AML-193 (cell line): ENCODE measurements at places on chromosomes 3 and 15.

DNA sequence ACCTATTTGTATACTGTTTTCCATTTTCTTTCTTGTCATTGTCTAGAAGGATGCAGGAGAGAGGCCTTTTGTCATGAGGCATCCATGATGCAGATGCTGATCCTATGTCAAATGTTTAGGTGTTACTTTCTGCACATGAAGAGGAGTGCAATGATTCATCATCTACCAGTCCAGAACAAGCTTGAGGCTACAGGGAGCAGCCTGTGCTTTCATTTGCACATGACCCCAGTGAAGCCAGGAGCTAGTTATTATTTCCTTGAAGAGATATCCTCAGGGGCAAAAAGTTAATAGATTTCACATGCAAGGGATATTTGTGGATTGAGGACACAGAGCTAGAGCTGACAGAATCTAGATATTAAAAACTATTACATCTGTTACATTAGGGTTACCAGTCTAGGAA is 204.4 kb upstream of the TGFBR2 start:
- no peak for DNase-seq

- DNase-seq, result peak; percentile 45
Measured at GRCh38 chr3:132325634-132326033, 8.4 kb downstream of the ACP3 start.

- DNase-seq, result no peak
Measured at GRCh38 chr15:59022188-59022587, 34.7 kb downstream of the RNF111 start.

- DNase-seq, result no peak
Measured at GRCh38 chr3:48268381-48268935, 27.6 kb downstream of the ZNF589 start.

DNA sequence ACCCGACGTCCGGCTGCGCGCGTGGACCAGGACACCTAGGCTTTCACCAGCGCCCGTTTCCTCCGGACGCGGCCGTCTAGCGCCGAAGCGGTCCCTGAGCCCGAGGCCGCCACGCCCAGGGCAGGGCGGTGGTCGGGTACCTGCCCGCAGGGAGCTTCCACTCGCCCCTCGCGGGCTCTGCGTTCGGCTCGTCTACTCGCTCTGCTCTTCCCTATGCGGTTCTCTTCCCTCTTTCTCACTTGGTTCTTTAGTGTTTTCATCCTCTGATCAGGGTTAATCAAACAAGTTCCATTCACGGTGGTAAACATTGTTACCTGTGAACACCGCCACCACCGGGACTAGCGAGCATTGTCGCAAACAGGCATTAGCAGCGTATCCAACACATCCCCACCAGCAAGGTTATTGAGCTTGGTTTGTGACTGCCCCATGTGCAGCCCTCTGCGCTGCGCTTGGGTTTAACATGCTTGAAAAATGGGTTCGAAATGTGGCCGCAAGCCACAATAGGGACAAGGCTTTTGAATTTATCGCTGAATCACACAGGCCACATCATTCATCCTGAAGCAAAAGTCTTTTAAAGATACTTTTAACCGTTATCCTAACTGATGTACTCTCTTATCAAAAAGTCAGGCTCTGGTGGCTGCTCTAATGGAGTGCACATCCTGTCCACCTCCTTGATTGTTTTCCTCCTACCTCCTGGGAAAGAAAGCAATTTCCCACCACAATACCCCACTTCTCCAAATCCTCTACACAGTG is 843 bp upstream of the CD47 start:
- DNase-seq, result no peak

DNA sequence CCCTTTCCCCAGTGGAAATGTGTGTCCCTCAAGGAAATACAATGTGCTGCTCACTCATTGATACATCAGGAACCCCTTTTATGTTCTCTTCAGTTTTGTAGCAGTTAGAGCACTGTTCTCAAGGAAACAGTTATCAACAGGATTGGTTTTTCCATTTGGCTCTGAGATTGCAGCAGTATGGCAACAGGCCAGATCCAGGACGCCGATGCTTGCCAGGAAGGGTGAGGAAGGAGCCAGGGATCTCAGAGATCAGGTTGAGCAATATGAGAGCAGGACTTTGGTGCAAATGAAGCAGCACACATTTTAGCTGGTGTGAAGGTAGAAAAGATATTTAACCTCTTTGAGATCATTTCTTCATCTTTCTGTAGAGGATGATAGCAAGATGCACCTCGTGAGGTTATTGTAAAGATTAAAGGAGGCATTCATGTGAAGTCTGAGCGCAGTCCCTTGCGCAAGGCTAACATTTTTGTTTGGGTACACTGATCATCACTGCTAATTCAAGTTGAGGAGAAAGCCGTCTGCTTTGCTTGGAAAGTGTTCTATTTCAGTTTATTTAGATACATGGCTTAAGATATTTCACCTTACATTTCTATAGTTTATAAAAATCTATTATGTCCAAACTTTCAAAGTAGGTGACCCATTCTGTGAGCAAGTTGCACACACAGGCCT is 68.5 kb downstream of the KCNH8 start:
- DNase-seq, result no peak

DNA sequence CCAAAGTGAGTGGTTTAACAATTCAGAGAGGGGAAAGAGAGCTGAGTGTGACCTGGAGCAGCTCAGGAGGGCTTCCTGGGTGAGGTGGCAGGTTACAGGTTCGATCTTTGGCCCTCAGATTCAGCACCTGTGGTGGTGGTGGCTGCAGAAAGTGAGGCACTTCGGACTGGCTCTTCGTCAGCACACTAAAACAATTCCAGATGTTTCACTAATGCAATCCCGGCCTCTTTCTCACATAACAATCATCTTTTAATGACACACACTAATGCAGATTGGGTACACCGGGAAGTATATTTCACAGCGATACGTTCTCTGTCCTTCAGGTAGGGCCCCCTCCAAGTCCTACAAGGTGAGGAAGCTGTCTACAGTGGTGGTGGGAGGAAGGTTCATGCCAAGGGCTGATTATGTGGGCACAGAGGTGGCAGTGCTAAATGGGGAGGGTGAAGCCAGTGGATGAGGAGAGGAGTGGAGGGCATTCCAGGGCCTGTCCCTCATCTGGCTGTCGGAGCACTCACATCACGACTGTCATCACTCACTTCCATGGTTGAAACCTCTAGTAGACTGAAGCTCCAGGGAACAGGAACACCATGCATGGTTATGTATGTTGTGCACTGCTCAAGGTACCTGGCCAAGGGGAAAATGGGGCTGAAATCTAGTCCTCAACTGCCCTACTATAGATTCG is 171.1 kb downstream of the RAB11A start:
- no peak for DNase-seq

- no peak for DNase-seq
Measured at GRCh38 chr15:48555241-48555881, 90.1 kb downstream of the FBN1 start.

DNA sequence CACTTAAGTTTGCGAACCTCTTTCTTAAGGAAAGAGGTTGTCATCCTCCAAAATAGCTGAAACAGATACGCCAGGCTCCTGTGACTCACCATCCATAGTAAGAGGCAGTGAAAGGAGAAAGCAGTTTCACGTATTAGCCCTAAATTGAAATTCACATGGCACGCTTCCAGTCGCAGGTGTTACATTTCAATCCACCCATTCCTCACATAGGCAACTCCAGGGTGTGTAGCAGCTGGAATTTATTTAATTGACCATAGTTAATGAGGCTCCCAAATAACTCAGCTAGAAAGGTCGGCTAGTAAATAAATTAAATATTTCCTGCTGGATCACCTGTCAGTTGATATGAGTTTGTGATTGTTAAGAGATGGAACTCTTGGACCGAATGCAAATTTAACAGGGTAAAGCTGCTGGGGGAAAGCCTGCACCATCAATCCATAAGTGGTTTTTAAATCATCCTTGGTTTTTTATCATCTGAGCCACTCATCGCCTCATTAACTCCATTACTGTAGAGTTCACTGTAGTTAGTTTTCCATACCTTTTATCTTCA is 19.6 kb downstream of the NSUN3 start:
- no peak for DNase-seq

GRCh38 chr15:48702569-48703236 is 57.2 kb upstream of the FBN1 start:
- DNase-seq, result no peak

GRCh38 chr3:186996356-186996755 is 66.0 kb downstream of the ST6GAL1 start:
- no peak for DNase-seq

GRCh38 chr3:9255976-9256375 is 6.5 kb upstream of the SRGAP3 start:
- no peak for DNase-seq
